ENCODE measurements at places on chromosomes 1 and 21.

- no peak for DNase-seq
These were observed 46.1 kb downstream of the NME7 start for GRCh38 chr1:169321539-169321938.

- no peak for DNase-seq
These were observed 42.3 kb downstream of the STYXL2 start for GRCh38 chr1:167136191-167136614.

DNA sequence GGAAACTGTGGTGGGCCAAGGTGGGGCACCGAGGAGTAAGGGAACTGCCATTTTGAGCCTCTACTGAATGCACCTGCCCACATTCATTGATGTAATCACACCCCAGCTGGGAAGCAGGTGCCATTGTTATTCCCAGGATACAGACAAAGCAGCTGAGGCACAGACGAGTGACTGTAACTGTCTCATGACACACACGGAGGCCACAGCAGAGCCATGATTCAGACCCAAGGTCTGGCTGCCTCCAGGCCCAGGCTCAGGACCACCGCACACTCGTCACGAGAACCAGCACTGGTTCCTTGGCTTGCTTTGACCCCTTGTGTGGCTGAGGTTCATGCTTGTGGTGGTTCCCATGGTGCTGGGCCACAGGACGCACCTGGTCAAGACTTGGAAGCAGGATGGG lies 45.6 kb upstream of the CLIC4 start:
- DNase-seq: no peak

GRCh38 chr1:2443277-2444137 lies 31.1 kb upstream of the PEX10 start:
- no peak for DNase-seq

DNA sequence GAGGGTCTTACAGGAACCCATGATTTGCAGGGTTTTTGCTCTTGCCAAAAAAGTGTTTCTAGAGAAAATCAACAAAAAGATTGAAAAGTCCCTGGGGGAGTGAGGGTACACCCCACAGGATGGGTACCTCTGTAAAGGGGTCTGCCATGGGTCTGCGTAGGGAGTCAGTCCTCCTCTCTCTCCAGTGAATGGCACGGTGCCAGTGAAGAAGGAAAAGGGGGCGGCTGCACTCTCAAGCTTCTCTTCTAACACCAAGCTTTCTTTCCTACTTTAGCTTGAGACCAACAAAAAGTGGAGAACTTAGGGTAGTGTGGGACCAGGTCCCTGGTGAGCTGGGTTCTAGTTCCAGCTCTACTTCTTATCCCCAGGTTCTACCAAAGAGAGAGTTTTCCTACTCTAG lies 87.4 kb downstream of the GLUL start:
- DNase-seq: no peak

DNA sequence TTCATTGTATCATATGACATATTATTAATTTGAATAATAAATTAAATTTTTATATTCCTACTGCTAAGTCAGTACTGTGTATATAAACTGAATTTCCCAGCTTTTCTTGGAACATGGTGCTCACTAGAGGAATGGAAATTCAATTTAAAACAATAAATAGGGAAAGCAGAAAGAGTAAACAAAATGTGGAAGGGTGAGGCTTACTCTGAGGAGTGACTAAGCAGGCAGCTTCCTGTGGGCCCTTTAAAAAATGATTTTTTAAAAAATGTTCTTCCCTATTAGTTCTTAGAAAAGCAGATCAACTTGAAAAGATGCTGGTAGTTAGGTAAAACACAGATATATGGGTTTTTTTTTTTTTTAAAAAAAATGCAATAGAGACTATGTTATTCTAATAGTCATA lies 49.5 kb upstream of the S1PR1 start:
- no peak for DNase-seq

DNA sequence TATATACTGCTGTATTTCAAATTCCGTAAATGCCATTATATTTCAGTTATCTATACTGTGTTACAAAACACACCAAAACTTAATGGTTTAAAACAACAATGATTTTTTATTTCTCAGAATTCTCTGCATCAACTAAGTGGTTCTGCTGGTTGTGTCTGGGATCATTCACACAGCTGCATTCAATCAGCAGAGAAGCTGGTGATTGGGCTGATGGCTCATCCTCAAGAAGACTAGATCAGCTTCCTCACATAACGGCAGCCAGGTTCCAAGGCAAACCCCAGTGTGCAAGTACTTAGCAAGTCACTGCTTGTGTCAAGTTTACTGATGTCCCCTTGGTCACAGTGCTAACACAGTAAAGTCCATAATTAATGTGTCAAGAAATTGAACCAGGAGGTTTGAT lies 86.3 kb upstream of the VANGL1 start:
- DNase-seq: no peak

DNA sequence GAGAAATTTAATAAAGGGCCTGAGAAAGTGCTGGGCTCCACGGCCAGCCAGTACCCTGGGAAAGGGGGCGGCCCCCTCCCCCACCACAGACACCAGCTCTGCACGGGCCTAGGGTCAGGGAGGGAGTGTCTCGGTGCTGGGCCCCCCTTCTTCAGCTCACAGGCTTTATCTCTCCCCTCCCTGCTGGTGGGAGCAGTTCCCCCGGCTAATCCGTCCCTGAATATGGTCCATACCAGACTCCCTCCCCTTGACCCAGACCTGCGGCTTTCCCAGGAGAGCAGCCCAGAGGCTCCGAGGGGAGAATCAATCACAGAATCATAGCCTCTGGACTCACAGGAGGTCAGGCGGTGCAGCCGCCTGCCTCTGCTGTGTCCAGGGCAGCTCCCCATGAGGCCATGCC lies 26.0 kb upstream of the RSPO1 start:
- DNase-seq: no peak

- no peak for DNase-seq
These were observed 6.8 kb upstream of the HAO2 start for GRCh38 chr1:119361620-119362344.

DNA sequence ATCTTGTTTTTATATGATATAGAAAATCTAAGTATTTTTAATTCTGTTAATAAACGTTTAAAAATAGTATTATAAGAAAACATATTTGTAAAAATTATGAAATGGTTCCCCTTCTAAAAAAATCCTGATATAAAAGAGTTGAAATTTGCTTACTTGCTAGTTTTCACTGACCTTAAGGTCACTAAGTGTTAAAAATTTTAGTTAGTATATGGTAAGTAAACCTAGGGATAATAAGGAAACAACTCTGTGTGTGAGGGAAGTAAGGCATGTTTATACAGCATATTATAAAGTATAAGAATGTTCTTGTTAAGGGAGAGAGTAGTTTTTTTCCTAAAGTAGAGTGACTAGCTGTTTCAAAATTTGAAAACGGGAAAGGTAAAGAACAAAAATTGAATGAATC lies 130.9 kb upstream of the LYPLAL1 start:
- DNase-seq: no peak

DNA sequence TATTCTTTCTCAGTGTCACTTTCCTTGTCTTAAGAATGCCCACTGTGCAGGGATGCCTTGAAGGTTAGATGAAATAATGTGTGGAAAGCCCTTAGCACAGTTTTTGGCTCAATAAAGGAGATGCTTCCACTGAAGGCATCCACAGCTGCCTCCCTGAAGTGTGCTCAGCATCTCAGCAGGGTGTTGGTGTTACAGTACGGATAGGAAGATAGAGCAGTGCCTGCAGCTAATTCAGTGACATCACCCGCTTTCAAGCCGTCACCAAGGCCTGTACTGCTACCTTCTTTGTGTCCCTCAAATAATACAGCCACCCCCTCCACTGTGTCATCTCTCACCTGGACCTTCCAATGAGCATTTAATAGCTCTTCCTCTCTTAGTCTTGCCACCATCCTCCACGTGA lies 59.0 kb downstream of the NDUFS5 start:
- DNase-seq: no peak

DNA sequence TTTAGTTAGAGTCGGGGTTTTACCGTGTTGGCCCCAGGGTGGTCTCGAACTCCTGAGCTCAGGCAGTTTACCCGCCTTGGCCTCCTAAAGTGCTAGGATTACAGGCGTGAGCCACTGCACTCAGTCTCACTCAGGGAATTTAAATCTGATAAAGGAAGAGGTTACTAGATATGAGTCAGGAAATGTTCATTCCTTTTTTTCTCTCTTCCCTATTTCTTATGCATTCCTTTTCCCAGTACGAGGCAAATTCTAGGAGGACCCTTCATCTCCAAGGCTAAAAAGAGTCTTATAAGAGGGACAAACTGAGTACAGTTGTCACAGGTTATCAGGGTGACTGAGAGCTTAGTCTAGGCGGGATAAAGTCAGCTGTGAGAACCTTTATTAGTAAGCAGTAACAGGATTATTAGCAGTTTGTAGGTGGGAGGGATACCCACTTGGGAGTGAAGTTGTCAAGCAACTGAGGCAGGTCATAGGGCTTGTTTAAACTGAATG lies 9.1 kb downstream of the MACF1 start:
- peak; percentile 53 for DNase-seq

GRCh38 chr1:147648933-147649332 lies 21.4 kb downstream of the ACP6 start:
- no peak for DNase-seq

DNA sequence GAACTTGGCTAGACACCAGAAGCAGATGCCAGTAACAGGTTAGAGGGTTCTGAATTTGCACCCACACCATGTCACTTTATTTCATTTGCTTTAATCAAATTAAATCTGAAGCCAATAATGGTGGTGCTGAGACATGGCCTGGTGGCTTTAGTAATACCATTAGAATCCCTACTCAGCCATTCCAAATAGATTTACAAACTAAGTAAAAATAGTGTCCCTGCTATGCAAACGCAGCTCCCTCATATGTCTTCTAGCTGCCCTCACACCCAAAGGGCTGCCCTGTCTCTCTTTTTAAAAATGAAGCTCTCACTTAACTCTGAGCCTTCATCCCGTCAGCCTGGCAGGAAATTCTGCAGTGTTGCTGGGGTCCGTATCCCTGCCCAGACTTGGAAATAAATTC lies 21.1 kb downstream of the GLUL start:
- no peak for DNase-seq

DNA sequence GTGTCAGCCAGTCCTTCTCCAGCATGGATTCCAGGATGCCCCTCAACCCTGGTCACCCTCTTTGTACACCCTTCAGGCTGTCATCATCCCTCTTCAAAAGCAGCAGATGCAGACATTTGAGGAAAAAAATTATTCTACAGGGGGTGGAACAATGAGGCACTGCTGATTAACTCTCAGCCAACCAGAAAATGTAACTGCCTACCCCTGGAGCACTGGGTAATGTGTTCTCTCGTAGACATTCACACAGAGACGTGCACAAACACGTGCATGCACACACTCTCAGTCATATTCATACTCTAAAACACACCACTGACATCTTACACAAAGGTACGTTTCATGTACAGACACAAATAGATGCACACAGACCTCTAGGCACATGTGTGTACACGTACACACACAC lies 175.4 kb downstream of the TRABD2B start:
- DNase-seq: no peak

- no peak for DNase-seq
These were observed 187.6 kb downstream of the RHOU start for GRCh38 chr1:228922722-228923376.

- DNase-seq: no peak
These were observed 9.2 kb downstream of the ZNF692 start for GRCh38 chr1:248849637-248850036.

- DNase-seq: no peak
These were observed 22.5 kb downstream of the MAP3K7CL start for GRCh38 chr21:29152916-29153315.

DNA sequence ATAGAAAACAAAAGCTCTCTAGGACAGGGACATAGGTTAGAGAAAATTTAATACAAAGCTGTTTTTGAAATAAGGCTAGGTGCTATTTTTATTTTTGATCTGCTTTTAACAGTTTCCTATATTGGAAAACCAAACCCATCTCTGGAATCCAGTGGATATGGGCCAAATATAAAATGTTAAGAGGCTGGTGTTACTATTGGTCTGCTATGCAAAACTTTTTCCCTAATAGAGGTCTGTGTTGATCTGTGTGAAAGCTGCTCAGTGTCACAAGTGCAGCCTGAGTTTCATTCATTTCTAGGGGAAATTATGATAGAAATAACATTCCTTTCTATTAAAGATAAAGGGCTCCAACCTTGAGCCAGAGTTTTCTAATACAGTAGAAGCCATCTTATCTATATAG lies 116.4 kb downstream of the OLFML2B start:
- no peak for DNase-seq

DNA sequence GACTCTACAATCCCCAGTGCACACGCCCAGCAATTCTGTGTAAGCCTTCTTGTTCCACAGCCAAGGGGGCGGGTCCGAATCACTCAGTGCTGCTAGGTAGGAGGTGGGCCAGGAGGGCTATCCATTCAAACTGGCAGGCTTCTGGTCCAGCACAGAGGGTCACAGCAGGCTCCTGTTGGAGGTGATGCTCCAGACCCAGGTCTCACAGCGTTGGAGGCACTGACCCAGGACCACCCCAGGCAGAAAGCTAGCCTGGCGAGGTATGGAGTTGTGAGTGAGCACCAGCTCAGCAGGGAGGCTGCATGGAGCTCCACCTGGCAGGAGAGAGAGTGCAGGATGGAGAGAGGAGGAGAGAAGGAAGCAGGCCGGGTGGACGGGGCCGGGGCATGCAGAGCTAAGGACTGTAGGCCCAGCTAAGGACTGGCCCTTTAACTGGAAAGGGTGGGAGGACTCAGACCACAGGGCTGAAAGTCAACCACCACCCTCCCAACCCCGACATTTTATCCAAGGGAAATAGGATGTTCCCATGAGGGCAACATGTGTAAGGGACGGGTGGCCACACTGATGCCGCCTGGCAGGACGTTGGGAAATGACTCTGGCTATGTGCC lies 38.7 kb downstream of the GPR161 start:
- no peak for DNase-seq

DNA sequence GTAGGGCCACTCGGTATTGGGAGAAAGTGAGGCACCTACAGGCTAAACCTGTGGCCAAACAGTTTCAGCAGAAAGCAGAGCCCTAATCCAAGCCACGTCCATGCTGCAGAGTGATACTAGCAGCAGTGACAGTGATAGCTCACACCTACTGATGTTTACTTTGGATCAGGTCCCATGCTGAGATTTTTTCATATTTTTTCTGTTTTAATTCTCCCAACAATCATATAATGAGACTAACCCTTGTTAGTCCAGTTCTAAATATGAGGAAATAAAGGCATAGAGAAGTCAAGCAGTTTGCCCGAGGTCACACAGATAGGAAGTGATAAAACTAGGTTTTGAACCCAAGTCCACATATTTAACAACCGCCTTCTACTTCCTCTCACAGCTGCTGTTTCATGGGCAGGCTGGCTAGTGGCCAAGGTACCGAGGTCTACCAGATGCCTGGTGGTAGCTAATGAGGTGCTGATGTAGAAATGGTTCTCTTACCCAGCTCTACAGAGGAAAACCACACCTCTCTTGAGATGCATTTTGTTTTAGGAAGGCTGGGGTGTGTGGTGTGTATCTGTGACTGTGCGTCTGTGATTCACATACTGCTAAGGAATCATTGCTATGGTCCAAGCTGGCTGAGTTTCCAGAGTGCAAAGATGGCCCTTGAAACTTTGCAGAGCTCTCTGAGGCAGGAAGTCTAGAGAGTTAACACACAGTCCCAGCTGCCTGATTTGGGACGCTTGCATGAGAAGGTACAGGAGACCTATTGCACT lies 80.3 kb upstream of the ARTN start:
- DNase-seq: no peak

All from amniotic stem cell (primary cell).